ENCODE measurements at places on chromosomes 16 and 17.
A peak's percentile ranks its signal among the peaks of the same experiment; 100 is the strongest.

DNA sequence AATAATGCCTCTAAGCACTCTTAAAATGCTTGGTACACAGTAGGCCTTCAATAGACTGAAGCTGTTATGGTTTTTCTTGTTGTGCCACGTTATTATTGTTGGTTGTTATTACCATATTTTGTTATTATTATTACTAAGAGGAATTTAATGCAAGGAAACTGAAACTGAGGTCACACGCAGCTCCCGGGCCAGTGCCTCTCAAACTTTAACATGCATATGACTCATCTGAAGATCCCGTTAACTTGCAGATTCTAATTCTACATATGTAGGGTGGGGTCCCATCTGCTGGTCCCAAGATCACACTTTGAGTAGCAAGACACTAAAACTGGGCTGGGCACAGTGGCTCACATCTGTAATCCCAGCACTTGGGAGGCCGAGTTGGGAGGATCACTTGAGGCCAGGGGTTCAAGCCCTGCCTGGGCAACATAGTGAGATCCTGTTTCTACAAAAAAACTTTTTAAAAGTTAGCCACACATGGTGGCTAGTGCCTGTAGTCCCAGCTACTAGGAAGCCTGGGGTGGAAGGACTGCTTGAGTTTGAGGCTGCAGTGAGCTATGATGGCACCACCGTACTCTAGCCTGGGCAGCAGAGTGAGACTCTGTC is 888 bp downstream of the ACSM5 start:
- DNase-seq, result no peak

DNA sequence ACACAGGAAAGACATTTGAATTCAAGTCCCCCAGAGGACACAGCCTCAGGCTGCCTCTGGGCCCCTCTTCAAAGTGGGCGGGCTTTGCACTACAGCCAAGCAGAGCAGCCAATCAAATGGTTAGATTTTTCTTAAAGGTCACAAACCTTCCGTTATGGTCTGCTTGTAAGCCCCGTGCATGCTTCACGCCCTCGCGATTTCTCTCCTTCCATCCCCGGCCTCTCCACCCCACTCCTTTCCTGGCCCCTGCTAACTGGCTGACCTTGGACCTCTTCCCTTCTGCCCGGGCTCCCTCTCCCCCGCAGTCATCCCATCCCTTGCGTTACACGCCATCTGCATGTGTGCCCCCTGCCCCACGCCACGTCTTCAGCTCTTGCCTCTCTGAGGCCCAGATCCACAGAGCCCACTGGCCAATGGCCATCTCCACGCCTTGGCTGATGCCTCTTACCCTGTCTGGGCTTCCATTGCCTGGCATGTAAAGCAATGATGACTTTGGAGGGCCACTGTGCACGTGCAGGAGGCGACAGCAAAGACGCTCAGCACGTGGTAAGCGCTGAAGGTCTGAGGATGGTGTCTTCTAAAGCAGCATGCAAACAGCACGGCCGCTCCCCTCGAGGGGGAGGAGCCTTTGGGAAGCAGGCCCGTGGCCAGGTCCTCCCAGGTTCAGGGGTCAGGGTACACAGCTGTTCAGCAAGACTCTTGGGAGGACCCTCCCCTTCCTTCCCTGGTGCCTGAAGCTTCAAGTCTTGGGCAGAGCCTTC is 86.8 kb downstream of the ZDHHC7 start:
- DNase-seq, result no peak

DNA sequence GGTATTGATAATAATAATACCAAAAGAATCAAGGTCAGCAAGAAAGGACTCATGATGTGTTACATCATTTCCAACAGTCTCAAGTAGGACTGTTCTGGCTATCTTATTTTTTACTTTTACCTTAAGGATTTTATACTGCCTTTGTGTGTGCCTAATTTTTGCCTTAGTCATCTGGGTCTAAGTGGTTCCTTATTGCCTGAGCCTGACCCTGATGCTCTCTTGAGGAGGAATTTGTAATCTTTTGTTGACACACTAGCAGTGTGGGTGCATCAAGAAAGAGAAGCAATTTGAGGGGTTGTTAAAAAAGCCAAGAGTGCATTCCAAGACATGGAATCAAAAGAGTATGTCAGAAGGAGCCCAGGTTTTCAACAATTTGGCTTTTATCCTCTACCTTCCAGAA is 59.3 kb downstream of the TMEM100 start:
- DNase-seq, result no peak

DNA sequence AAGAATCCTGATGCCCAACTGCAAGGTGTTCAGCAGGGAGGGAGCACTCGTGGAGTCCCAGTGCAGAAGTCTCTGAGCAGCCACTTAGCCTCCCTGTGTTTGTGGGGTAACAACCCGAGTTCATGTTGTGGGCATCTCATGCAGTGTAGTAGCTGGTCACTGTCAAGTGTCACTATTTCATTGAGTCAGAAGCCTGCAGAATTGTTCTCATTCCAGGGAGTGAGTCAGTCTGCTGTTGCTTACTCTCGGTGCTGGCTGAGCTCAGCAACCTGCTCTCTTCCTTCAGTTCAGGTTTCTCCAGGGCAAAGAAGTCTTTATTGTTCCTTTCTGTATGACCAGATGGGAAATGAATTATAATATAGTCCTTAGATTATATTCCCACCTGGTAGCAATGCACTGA is 24.1 kb downstream of the HMOX2 start:
- DNase-seq, result peak; percentile 79

DNA sequence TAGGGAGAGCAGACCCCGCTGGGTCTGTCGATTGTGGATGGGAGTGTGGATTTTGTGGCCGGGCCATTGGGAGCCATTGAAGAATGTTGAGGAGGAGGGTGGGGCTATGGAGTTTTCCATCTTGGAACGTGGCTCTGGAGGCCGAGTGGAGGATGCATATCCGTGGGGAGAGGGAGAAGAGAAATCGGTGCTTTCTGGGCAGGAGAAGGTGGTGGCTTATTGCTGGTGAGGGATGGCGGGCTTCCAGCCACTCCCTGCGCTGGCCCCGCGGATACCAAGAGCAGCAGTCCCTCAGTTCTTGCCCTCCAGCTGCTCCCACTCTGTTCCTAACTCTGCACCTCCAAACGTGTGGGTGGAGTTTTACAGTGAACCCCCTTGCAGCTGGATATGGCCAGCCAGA is 162.4 kb downstream of the CMIP start:
- no peak for DNase-seq

DNA sequence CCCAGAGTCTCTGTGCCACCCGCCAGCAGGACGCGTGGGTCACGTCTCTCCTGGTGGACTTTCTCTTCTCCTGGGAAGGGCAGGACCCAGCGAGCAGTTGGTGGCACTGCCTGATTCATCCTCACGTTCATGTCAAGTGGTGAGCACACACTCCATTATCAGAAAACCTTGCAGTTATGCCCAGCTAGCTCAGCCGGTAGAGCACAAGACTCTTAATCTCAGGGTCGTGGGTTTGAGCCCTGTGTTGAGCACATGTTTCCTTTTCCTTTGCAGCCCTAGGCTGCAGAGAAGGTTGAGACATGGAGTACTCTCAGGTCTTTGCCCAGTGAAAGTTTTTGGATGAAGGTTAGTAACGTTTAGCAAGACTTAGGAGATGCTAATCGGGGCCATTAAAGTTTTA is 8.0 kb downstream of the OR1F1 start:
- DNase-seq, result no peak

GRCh38 chr17:6506679-6507231 is 49.6 kb downstream of the PITPNM3 start:
- no peak for DNase-seq

GRCh38 chr16:80197741-80198201 is 343.0 kb upstream of the DYNLRB2 start:
- peak; percentile 94 for DNase-seq

DNA sequence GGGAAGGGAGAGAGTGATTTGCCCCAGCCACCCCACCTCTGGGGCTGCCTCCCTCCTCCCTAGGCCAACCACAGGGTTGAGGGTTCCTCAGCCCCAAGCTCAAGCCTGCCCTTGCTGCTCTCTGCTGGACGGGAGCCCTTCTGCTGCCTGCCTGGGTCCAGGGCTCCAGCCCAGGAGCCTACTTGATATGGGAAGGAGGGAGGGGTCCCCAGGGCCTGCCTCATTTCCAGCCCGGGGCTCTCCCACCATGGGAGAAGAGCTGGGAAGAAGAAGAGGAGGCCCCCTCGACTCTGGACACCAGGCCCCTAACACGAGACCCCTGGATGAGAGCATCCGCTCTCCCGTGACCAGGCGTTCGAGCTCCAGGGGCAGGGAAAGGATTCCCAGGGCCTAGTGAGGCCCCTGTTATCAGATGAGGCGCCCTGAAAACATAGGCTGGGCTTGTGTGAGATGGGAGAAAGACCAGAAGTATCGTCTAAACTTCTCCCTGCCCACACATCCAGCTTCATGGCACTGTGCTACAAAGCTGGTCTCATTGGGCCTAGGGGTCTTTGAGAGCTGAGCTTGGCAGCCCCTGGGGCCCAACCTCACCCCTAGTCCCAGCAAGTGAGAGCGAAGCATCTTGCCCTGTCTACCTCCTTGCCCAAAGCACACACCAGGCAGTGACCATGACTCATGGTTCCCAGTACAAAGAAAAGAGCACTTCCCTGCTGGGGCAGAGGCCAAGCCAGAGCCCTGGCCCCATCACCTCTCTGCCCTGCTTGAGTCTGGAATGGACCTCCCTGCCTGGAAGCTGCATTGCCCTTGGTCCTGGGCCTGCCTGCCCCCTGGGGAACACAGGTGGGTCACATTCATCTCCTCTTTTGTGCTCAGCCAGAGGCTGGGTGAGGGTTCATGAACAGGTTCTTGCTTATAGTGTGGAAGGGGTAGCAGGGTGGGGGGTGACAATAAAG is 987 bp downstream of the SLC16A5 start:
- peak; percentile 39 for DNase-seq

- no peak for DNase-seq
Measured at GRCh38 chr17:79082311-79083190, 7.9 kb downstream of the ENGASE start.

DNA sequence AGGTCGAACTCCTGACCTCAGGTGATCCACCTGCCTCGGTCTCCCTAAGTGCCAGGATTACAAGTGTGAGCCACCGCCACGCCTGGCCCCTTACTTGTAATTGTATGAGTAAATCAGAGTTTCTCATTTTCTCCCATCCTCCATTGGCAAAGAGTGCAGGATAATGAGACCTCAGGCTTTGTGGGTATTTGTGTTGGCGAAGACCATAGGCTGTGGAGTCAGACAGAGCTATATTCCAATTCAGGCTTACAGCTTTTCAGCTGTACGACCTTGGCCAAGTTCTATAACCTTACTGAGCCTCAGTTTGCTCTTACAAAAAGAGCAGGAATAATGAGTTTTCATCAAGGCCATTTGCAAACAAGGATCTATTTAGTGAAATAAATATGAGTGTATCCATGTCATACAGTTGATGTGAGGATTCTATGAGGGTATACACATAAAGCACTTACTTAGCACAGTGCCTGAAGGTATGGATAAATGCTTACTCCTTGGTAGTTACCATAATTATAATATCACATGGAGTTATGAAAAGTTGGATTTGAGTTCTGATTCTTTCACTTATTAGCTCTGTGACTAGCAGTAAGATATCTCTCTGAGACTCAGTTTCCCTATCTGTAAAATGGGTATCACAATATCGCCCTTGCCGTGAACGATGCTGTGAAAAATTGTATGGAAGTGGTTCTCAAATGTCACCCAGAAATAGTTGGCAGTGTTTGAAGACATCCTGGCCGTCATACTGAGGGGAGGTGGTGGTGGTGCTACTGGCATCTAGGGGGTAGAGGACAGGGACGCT is 25.6 kb upstream of the CPPED1 start:
- DNase-seq, result no peak

- no peak for DNase-seq
Measured at GRCh38 chr16:15779664-15780351, 77.0 kb downstream of the MYH11 start.

DNA sequence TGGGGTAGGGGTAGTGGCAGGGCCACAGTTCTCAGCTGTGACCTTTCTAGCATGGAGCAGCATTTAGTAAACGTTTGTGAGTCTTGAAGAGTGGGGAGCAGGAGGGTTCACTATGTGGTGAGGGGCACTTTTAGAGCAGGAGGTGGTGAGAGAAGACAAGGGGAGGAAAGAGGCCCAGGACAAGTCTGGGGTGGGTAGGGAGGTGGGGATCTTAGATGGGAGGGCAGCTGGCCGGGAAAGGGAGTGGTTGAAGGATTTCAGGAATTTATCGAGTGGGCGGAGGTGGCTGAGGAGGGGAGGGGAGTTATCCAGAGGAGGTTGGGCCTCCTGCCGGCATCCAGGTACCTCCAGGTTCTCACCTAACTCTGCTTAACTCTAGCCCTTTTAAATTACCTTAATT is 1.9 kb downstream of the CLEC16A start:
- DNase-seq, result no peak

GRCh38 chr17:75799402-75799801 is 14.8 kb downstream of the UNK start:
- DNase-seq, result no peak

DNA sequence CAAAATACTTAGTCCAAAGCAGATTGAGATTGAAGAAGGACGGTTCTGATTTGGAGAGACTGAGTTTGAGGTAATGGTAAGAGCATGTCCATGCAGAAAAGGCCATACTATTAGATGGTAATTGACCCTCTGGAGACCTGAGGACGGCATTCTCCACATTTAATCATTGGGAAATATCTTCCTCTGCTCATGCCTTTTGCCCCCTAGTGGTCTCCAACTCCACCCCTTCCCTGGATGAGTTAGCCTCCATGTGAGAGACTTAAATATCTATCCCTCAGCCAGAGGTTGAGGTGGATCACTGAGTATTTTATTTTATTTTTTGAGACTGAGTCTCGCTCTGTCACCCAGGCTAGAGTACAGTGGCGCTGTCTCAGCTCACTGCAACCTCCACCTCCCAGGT is 10.4 kb upstream of the OR3A1 start:
- DNase-seq, result no peak

DNA sequence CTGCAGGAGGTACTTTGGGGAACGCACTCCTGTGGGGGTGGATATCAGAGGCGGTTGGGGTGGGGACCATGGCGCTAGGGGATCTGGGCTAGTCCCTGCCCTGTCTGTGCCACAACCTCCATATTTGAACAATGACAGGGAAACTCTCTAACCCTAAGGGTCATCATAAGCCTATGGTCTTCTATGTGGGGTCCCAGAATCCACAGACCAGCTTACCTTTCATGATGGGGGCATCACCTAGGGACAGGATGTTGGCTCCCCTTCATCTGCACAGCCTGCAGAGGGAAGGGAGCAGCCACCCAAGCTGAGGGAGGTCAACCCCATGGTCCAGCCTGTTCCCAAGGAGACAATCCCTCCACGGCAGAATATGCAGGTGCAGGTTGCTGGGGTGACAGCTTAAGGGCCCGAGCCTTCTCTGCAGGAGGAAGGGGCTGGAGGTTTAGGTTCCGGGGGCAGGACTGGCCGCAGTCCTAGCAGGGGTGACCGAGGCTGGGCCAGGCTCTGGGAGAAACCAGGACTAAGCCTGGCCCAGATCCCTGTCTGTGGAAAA is 1.7 kb downstream of the ORAI3 start:
- DNase-seq, result no peak

DNA sequence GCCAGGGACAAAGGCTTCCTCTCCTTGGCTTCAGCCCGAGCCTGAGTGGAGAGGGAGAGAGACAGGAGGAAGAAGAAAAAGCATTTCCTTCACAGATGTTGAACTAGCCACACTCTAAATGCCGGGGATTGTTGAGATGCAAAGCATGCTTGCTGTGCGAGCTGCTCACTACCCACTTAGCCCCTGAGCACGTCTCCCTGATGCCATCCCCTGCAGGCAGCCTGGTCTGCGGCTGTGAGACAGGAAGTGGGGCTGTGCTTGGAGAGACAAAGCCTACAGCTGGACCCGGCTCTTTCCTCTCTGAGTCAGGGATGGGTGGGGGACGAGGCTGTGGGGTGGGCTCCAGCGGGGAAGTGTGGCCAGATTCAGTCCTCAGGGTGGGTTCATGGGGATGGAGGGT is 13.7 kb downstream of the WNT9B start:
- DNase-seq, result peak; percentile 28

GRCh38 chr17:4436381-4436780 is 2.6 kb downstream of the SPNS3 start:
- no peak for DNase-seq

Measured in astrocyte of the spinal cord (primary cell).